ENCODE measurements at places on chromosomes 2 and 18. TPM values are rescaled to one million over a fixed set of nuclear protein-coding genes. Genes with fewer than 3 reads are reported as not detected.
A peak's percentile ranks its signal among the peaks of the same experiment; 100 is the strongest.

The ASB18 gene
- total RNA-seq = not detected

The GREB1 gene
- 226 TPM for total RNA-seq

The NEURL3 gene
- total RNA-seq = not detected

The WDR54 gene
- total RNA-seq = 18.1 TPM

The ZEB2 gene
- total RNA-seq = 111 TPM

DNA sequence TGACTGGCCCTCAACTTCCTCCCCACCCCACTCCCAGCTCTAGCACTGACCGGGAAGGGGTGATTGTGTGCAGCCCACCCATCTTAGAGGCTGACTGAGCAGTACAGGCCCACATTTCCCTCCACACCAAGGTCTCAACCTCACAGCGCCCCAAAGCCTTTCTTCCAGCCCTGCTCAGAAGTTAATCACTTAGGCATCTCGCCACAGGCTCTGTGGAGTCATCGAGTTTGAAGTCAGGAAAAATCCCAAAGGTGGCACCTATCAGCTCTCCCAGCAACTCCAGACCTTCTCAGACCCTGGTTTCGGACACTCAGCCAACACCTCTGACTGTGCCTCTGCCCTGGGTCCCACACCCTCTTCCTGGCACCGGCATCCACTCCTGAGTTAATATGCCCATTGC lies 43.0 kb upstream of the GLI2 start:
- no peak for DNase-seq

DNA sequence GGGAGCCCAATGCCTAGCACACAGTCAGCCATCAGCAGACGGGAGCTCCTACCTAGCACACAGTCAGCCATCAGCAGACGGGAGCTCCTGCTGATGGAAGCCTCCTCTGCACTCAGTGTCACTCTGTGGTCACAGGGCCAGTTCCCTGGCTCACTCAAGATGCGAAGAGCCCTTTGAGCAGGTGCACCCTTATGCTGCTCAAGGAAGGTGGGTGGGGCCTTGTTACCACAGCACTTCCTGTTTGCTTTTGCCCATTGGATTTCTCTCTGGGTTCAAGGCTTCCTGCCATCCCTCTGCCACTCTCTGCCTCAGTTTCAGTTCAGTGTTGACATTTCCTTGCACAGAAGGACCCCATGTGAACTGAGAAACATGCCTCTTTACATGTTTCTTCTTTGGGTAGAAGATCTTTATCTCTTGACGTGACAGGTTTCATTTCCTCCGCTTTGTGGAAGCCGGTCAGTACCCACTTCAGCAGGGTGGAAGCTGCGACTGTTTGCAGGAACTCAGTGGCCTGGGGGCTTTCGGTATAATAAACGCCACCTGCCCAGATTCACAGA lies 11.6 kb downstream of the TRIB2 start:
- DNase-seq = no peak

DNA sequence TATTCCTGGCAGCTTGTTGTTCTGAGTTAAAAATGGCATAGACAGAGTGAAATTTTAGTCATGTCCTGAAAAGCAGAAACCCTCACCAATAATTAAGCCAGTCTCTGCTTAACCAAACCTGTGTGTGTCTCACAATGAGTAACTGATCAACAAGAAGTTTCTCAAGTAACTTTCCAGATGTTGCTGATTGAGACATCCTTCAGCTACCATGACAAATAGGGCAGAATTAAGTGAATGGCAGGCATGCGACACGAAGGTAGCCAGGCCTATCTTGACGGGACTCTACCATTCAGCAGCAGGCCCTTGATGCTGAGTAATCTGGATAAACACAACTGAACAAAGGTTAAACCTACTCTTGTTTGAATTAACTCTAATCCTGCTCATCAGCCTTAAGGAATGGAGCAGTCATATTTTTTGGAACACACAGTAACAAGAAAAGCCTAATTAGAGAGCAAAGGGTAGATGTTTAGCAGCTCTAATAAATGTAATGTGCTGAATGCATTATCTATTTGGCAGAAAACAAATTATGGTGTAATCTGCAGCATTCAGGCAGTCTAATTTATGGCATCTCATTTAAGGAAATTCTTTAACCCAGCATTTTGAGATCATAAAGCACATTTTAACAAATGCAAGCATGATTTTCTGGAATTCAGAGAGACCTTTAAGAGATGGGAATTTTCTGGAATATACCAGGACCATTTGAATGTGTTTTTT lies 159.5 kb upstream of the EPHA4 start:
- no peak for DNase-seq

GRCh38 chr2:229433351-229433750 lies 162.3 kb upstream of the PID1 start:
- DNase-seq = no peak

GRCh38 chr2:196917802-196918201 lies 8.7 kb downstream of the PGAP1 start:
- DNase-seq = no peak

GRCh38 chr2:7097353-7097895 lies 180.2 kb downstream of the RNF144A start:
- DNase-seq = peak; percentile 49

DNA sequence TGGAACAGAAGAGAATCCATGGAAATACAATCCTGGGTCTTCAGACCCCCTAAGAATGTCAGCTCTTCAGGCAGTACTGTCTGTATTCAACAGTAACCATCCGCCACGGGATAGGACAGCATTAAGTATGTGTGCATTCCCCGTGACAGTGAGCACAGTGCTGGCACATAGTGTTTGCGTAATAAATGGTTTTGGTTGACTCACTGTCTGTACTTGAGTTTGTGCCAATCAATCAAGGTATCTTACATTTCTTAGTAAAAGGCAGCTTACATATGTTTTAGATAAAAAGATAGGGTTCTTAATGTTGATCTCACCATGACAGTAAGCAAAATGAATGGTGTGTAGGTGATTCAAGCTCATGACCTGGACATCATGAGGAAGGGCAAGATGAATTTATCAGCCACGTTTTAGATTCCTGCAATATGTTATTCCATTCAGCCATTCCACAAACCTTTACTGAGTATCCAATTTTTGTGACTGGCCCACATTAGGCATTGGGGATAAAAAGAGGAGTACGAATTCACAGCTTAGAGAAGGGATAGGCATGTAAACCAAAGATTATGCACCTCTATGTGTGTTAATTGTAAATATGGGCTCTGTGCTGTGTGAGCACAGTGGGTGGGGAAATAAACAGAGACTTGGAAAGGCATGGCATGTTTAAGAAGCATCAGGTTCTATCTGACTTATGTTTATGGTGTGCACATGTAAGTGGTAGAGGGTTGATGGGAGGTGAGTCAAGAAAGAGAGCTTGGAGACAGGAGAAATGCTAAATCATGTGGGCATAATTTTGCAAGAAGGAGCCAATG lies 258.8 kb downstream of the SLC8A1 start:
- DNase-seq = no peak

DNA sequence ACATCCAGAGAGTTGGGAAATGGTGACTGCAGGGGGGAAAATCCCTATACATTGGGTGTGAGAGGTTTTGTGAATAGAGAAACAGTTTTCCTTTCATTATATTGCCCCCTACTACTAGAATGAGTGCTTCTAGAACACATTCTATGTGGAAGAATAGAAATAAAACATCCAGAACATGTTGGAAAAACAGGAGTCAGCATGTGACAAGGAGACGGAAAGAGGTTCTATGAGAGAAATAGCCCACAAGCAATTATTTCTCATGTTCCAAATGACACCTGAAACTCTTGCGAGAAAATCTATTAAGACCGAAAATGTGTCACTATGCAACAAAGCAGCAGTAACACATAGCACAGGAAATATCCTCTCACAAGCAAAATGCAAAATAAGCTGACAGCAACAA lies 202.7 kb upstream of the SPOPL start:
- DNase-seq = no peak

DNA sequence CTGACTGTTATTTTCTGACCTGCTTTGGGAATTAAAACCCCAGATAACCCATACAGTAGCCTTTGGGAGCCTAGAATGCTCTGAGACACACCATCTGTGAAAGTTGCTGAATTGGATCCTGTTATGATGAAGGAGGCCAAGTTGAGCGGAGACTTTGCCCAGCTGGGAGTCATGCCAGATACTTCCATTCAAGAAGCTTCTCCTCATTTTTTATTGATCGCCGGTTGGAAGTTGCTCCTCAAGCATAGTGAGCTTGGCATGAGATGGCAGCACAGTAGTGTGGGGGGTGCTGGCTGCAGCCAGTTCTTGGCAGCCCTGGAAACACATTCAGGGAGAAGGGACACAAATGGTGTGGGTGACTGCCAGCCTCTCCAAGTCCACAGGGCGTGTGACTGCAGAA lies 270.7 kb upstream of the NRP2 start:
- DNase-seq = peak; percentile 12

- peak; percentile 84 for DNase-seq
Measured at GRCh38 chr2:231613663-231614558, 21.2 kb downstream of the TEX44 start.

Data from ovary (tissue), 10 donors.